ENCODE measurements at places on chromosomes 3 and 15. TPM values are rescaled to one million over a fixed set of nuclear protein-coding genes. Genes with fewer than 3 reads are reported as not detected.

- peaks cover 52% of the 10 kb centered on the region for H3K36me3 ChIP-seq
- peaks cover 70% of the 10 kb centered on the region for H3K4me1 ChIP-seq
- peak overlapping the region; percentile 13 for H3K4me3 ChIP-seq
- H3K27ac ChIP-seq, result peak overlapping the region; percentile 96
These were observed 292.5 kb upstream of the SATB1 start for GRCh38 chr3:18717598-18717997.

DNA sequence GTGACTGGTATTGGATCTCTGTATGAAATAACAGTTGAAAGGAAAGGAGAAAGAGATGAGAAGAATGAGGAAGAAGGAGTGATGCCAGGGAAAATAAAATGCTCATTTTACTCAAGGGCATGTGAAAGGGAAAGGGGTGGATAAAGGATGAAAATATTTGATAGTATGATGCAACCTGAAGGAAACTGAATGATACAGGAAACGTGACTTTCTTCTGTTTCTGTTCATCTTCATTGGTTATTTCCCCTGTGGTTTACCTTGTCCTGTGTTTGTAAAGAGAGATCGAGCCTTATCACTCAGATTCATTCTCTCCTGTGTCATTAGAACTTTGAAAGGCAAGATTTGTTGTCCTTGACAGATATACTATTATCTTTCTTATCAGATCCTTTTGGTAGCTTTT lies 243.6 kb upstream of the SLITRK3 start:
- no peak for DNase-seq
- no peak overlapping the region for H3K27ac ChIP-seq
- no peak overlapping the region for H3K4me3 ChIP-seq
- no peaks in the 10 kb centered on the region for H3K4me1 ChIP-seq
- no peaks in the 10 kb centered on the region for H3K27me3 ChIP-seq

DNA sequence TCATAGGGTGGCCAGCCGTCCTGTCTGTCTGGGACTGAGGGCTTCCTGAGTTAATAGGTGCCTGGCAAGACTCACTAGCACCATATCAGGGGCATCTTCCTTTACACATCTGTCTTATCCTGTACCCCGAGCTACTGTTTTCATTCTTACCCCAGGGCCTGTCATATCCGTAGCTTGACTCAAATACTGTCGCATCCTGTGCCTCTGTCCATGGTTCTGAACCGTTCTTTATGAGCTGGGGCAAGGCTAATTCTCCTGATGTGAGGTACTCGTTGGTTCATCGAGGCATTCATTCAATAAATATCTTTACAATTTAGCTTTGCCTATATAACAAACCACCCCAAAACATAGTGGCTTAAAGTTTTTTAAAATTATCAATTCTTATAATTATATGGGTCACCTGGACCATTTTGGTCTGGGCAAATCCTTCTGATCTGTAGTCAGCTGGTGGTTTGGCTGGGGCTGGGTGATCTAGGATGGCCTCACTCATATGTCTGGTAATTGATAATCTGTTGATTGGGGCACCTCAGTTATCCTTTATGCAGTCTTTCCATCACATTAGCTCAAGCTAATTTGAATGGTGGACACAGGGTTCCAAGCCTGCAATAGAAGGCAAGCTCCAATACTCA lies 121.2 kb downstream of the TLE3 start:
- H3K4me3 ChIP-seq, result no peak overlapping the region
- H3K27me3 ChIP-seq, result peaks cover 20% of the 10 kb centered on the region
- no peak overlapping the region for H3K27ac ChIP-seq
- DNase-seq, result peak; percentile 78

DNA sequence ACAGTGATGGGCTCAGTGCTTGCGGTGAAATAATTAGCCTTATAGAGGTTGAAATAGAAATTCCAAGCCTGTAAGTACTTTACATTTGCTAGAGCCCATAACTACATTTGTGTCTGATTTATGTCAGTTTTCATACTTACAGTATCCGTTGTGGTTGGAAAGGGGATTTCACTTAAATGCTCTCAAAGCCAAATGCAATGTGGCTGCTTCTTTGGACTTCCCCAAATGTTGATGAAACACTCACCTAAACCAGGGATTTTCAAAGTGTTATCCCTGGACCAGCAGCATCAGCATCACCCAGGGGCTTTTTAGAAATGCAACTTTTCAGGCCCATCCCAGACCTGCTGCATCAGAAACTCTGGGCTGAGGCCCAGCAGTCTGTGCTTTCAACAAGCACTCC lies 378.7 kb downstream of the MCTP2 start:
- H3K4me3 ChIP-seq, result no peak overlapping the region
- no peak for DNase-seq
- H3K27ac ChIP-seq, result no peak overlapping the region
- no peaks in the 10 kb centered on the region for H3K36me3 ChIP-seq

- H3K27me3 ChIP-seq, result peaks cover 6% of the 10 kb centered on the region
- no peak for DNase-seq
- H3K27ac ChIP-seq, result no peak overlapping the region
- no peak overlapping the region for H3K4me3 ChIP-seq
- H3K36me3 ChIP-seq, result no peaks in the 10 kb centered on the region
- H3K4me1 ChIP-seq, result no peaks in the 10 kb centered on the region
These were observed 224.6 kb downstream of the GREM1 start for GRCh38 chr15:32942401-32942841.

DNA sequence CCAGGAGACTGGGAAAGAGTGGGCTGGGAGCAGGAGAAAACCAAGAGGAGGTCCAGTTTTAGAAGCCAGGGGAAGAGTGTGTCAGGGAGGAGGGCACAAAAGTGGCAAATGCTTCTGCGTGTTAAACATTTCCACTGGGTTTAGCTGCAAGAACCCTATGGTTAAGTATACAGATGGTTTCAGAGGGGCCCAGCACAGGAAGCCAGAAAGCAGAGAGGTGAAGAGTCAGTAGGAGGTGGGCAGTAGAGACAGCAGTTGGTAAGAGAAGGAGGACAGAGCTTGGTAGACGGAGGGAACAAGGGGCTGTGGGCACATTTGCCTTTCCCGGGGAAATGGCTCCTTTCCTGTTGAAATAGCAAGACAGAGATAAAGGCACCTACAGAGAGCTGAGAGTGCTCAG lies 133.8 kb downstream of the EPHB1 start:
- H3K27me3 ChIP-seq, result peaks cover 7% of the 10 kb centered on the region
- no peak for DNase-seq
- H3K27ac ChIP-seq, result no peak overlapping the region
- H3K4me1 ChIP-seq, result peaks cover 14% of the 10 kb centered on the region
- no peak overlapping the region for H3K4me3 ChIP-seq
- H3K36me3 ChIP-seq, result no peaks in the 10 kb centered on the region

- peaks cover 18% of the 10 kb centered on the region for H3K36me3 ChIP-seq
- H3K4me1 ChIP-seq, result peaks cover 33% of the 10 kb centered on the region
- peak overlapping the region; percentile 98 for H3K4me3 ChIP-seq
- peak overlapping the region; percentile 99 for H3K27ac ChIP-seq
These were observed 667 bp downstream of the UMPS start for GRCh38 chr3:124730941-124731297.

DNA sequence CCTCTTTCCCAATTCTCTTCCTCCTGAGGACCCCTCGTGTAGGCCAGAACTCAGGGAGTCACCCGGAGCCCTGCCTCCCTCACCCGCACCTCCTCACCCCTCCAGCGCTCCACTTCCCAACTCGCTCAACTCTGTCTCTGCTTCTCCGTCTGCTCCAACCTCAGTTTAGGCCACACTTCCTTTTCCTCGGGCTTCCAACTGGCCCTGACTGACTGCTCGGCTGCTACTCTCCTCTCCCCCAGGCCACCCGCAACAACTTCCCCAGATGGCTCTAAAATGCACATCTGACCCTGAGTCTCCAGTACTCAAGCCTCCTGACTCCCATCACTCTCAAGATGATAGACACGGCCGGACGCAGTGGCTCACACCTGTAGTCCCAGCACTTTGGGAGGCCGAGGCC lies 23.6 kb downstream of the TMEM44 start:
- no peaks in the 10 kb centered on the region for H3K36me3 ChIP-seq
- H3K27me3 ChIP-seq, result no peaks in the 10 kb centered on the region
- no peak overlapping the region for H3K4me3 ChIP-seq
- peaks cover 3% of the 10 kb centered on the region for H3K4me1 ChIP-seq
- no peak overlapping the region for H3K27ac ChIP-seq

- peaks cover 14% of the 10 kb centered on the region for H3K36me3 ChIP-seq
- no peak for DNase-seq
- H3K4me3 ChIP-seq, result no peak overlapping the region
- peaks cover 62% of the 10 kb centered on the region for H3K4me1 ChIP-seq
- H3K27ac ChIP-seq, result no peak overlapping the region
These were observed 6.3 kb downstream of the FBXL22 start for GRCh38 chr15:63603516-63603915.

- H3K36me3 ChIP-seq, result peaks cover 18% of the 10 kb centered on the region
- DNase-seq, result no peak
- H3K27ac ChIP-seq, result no peak overlapping the region
- H3K4me3 ChIP-seq, result no peak overlapping the region
- peaks cover 4% of the 10 kb centered on the region for H3K4me1 ChIP-seq
These were observed 13.6 kb downstream of the NISCH start for GRCh38 chr3:52469001-52469400.

- DNase-seq, result no peak
- H3K27ac ChIP-seq, result no peak overlapping the region
- no peaks in the 10 kb centered on the region for H3K36me3 ChIP-seq
- no peak overlapping the region for H3K4me3 ChIP-seq
- H3K4me1 ChIP-seq, result no peaks in the 10 kb centered on the region
These were observed 19.0 kb upstream of the SLC25A36 start for GRCh38 chr3:140922634-140923033.

GRCh38 chr3:10518506-10519150 lies 13.2 kb upstream of the ATP2B2 start:
- H3K4me1 ChIP-seq, result no peaks in the 10 kb centered on the region
- H3K4me3 ChIP-seq, result no peak overlapping the region
- H3K27ac ChIP-seq, result no peak overlapping the region
- H3K27me3 ChIP-seq, result peaks cover 19% of the 10 kb centered on the region
- no peak for DNase-seq

DNA sequence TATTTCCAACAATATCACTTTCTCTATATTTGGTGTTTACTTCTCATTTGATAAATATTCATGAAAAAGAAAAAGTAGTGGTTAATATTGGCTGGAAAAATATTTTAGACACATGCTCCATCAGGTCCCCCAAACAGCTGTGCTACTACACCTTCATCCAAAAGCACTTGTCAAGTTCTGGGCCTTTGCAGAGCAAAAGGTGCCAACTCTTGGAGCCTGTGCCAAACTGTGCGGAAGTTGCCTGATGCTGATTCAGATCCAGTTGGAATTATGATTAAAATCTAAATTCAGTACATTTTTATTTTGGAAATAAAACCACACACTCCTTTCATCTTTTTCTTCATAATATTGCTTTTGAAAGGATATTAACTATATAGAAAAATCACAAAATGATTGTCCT lies 1497.4 kb upstream of the CADM2 start:
- no peaks in the 10 kb centered on the region for H3K36me3 ChIP-seq
- H3K4me3 ChIP-seq, result no peak overlapping the region
- H3K27me3 ChIP-seq, result no peaks in the 10 kb centered on the region
- H3K27ac ChIP-seq, result no peak overlapping the region
- no peaks in the 10 kb centered on the region for H3K4me1 ChIP-seq

DNA sequence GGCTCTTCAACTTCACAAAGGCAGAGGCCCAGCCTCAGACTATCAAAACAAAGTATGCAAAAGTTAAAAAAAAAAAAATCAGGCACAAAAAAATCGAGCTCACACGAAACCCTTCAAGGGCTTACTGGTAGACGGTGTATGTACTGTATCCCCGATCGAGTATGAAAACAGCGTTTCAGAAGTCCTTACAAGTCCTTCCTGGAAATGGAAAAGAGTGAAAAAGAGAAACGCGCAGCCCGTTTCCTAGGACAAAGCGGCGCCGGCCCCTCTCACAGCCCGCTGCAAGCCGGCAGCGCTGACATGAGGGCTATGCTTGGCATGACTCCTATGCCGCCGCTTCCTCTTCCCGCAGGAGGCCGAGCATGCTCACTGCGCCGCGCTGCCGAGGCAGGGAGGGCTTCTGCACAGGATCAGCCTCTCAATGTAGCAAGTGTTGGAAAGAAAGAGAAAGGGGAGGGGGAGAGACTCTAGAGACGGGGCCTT lies at the start of gene VGLL4:
VGLL4 (minus strand) TSS at position 311 of the 483 bp plus-strand sequence. CDS start 397 bp downstream, outside the sequence.
- H3K27ac ChIP-seq, result peak within 1 kb of the TSS; percentile 98
- H3K27me3 ChIP-seq, result peaks cover 1% of the 10 kb centered on the region
- peaks cover 24% of the 10 kb centered on the region for H3K36me3 ChIP-seq
- peak; percentile 71 for DNase-seq

- H3K36me3 ChIP-seq, result no peaks in the 10 kb centered on the region
- no peak overlapping the region for H3K27ac ChIP-seq
- no peak overlapping the region for H3K4me3 ChIP-seq
- H3K4me1 ChIP-seq, result no peaks in the 10 kb centered on the region
- no peak for DNase-seq
These were observed 192.6 kb upstream of the PRICKLE2 start for GRCh38 chr3:64417816-64418215.

- no peak overlapping the region for H3K4me3 ChIP-seq
- peaks cover 20% of the 10 kb centered on the region for H3K27me3 ChIP-seq
- no peaks in the 10 kb centered on the region for H3K36me3 ChIP-seq
- no peaks in the 10 kb centered on the region for H3K4me1 ChIP-seq
- H3K27ac ChIP-seq, result no peak overlapping the region
These were observed 54.0 kb downstream of the TAFA4 start for GRCh38 chr3:68878322-68878721.

- no peak overlapping the region for H3K4me3 ChIP-seq
- no peak overlapping the region for H3K27ac ChIP-seq
- H3K27me3 ChIP-seq, result no peaks in the 10 kb centered on the region
- H3K4me1 ChIP-seq, result no peaks in the 10 kb centered on the region
- H3K36me3 ChIP-seq, result no peaks in the 10 kb centered on the region
These were observed 51.4 kb downstream of the PLAAT1 start for GRCh38 chr3:193292386-193292785.

DNA sequence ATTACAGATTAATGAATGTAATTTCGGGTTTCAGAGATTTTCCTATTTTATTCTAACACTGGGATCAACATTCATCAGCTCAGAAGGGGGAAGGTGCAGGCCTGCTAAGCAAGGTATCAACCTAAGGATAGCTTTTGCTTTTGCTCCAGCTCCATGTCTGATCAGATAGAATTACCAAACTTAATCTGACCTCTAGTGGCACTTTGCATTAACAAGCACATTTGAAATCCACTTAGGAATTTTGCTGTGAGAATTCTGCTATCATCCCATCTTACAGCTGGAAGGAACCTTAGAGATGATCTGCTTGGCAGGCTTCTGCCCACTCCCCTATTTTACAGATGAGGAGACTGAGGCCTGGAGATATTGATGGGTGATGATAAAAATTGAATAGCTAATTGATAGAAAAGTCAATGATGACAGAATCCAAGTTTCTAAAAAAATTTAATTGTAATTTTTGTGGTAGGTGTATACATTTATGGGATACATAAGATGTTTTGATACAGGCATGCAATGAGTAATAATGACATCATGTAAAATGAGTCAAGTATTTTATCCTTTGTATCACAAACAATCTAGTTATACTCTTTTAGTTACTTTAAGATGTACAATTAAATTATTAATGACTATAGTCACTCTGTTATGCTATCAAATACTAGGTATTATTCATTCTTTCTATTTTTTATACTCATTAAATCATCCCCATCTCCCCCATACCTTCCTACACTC lies 209.2 kb upstream of the ZPLD1 start:
- H3K27ac ChIP-seq, result no peak overlapping the region
- DNase-seq, result peak; percentile 20
- peaks cover 32% of the 10 kb centered on the region for H3K4me1 ChIP-seq
- no peak overlapping the region for H3K4me3 ChIP-seq
- H3K27me3 ChIP-seq, result peaks cover 12% of the 10 kb centered on the region
- H3K36me3 ChIP-seq, result no peaks in the 10 kb centered on the region

The COX17 gene
- 54.5 TPM for total RNA-seq

The EXD1 gene
- not detected for total RNA-seq

The SLC51A gene
- total RNA-seq, result not detected

The C3orf20 gene
- not detected for total RNA-seq

The SMCO1 gene
- not detected for total RNA-seq

The ACP3 gene
- total RNA-seq, result not detected

The LTK gene
- 0.87 TPM for total RNA-seq

The P3H2 gene
- not detected for total RNA-seq
